Prostate gland (tissue), 2 donors: ENCODE measurements at places on chromosomes 1 and 21. TPM values are rescaled to one million over a fixed set of nuclear protein-coding genes. Genes with fewer than 3 reads are reported as not detected.

GRCh38 chr1:2279210-2279639 is 51.1 kb downstream of the SKI start:
- H3K36me3 ChIP-seq: no peaks in the 10 kb centered on the region
- no peak overlapping the region for H3K27ac ChIP-seq
- DNase-seq: no peak
- peaks cover 23% of the 10 kb centered on the region for H3K4me1 ChIP-seq

DNA sequence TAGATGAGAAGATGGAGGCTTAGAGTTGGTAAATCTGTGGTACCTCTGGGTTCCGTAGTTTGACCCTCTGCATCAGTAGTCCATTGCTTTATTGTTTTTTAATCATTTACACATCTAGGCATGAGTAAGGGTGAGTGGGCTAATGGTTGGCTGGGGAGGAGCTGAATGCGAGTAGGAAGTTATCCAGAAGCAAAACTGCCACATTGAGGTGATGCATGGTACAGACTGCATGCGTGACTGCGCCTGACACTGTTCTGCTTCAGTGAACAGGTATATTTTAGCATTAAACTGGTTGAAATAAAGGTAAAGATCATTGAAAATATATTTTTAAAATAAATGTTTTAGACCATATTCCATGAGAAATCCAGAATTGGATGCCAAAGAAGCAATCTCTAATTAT is 4.4 kb downstream of the DNAJC16 start:
- no peaks in the 10 kb centered on the region for H3K4me1 ChIP-seq
- H3K27ac ChIP-seq: no peak overlapping the region
- H3K27me3 ChIP-seq: no peaks in the 10 kb centered on the region
- no peak overlapping the region for H3K4me3 ChIP-seq
- DNase-seq: no peak

GRCh38 chr1:226083302-226084101 is 21.0 kb downstream of the H3-3A start:
- peak overlapping the region; percentile 64 for H3K4me3 ChIP-seq
- no peaks in the 10 kb centered on the region for H3K27me3 ChIP-seq
- H3K36me3 ChIP-seq: no peaks in the 10 kb centered on the region
- peak overlapping the region; percentile 79 for H3K27ac ChIP-seq
- DNase-seq: peak; percentile 91

DNA sequence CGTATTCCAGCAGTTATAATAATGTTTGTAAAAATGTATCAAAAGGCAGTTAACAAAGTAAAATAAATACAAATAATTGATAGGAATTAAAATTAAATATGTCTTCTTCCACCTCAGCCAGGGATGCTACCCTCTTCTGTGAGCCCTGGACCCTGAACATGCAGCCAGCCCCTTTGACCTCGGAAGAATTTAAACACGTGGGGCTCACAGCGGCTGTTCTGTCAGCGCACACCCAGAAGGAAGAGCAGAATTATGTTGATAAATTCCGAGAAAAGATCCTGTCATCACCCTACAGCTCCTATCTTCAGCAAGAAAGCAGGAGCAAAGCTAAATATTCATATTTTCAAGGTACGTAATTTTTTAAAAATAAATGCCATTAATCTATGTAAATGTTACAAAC is 26.5 kb downstream of the UTS2 start:
- H3K4me1 ChIP-seq: no peaks in the 10 kb centered on the region
- no peaks in the 10 kb centered on the region for H3K27me3 ChIP-seq
- H3K36me3 ChIP-seq: no peaks in the 10 kb centered on the region
- no peak for DNase-seq
- H3K27ac ChIP-seq: no peak overlapping the region
- no peak overlapping the region for H3K4me3 ChIP-seq

DNA sequence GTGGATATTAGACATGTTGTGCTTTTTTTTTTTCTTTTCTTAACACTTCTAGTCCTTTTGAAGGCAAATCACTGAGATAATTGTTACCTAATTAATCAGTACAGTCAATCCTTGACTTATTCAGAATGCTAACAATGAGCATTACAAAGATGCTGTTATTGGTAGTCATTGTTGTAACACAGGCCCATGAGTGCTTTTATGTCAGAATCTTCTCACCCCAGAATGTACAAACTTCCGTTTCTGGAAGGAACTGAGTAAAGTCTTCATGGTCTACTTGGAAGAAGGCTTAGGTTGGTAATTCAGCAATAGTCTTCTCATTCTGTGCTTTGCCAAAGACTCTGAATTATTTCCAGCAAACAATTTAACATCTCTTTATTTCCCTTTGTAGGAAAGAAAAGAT is 3.1 kb downstream of the KCNK1 start:
- no peaks in the 10 kb centered on the region for H3K4me1 ChIP-seq
- DNase-seq: no peak
- H3K27ac ChIP-seq: no peak overlapping the region
- no peaks in the 10 kb centered on the region for H3K27me3 ChIP-seq

GRCh38 chr1:25197235-25197975 is 34.9 kb downstream of the SYF2 start:
- H3K4me3 ChIP-seq: no peak overlapping the region
- DNase-seq: no peak
- H3K27ac ChIP-seq: peak overlapping the region; percentile 81

DNA sequence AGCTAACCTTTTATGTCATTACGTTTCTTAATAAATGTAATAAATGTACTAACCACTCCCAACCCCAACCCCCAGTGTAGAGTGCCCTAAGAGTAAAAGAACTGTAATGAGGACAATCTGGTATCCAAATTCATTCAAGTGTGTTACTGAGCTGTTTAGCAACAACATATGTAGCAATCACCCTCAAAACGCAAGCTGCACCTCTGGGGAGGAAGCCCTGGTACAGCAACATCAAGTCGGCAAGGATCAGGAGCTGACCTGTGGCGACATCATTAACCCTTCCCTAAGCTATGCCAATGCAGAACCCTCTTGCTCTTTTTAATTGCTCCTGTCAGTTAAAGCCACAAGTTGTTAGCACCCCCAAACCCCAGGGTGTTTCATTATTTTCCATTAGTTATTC is 47.1 kb downstream of the STX6 start:
- H3K27ac ChIP-seq: no peak overlapping the region
- no peaks in the 10 kb centered on the region for H3K27me3 ChIP-seq
- H3K4me3 ChIP-seq: no peak overlapping the region
- DNase-seq: no peak

- no peak for DNase-seq
- H3K4me3 ChIP-seq: no peak overlapping the region
- H3K27me3 ChIP-seq: no peaks in the 10 kb centered on the region
Observed at GRCh38 chr21:32817208-32817607, 45.7 kb upstream of the PAXBP1 start.

- peak; percentile 91 for DNase-seq
- H3K27ac ChIP-seq: peak overlapping the region; percentile 4
- no peaks in the 10 kb centered on the region for H3K36me3 ChIP-seq
- no peaks in the 10 kb centered on the region for H3K27me3 ChIP-seq
Observed at GRCh38 chr1:205983925-205984725, 19.1 kb downstream of the RAB7B start.

GRCh38 chr1:26318338-26319064 is 743 bp downstream of the CD52 start:
- no peaks in the 10 kb centered on the region for H3K36me3 ChIP-seq
- H3K27ac ChIP-seq: no peak overlapping the region
- no peaks in the 10 kb centered on the region for H3K4me1 ChIP-seq

GRCh38 chr1:229340496-229340895 is 2.4 kb downstream of the CCSAP start:
- no peak overlapping the region for H3K27ac ChIP-seq
- no peaks in the 10 kb centered on the region for H3K36me3 ChIP-seq
- DNase-seq: no peak

- DNase-seq: no peak
- H3K36me3 ChIP-seq: no peaks in the 10 kb centered on the region
- H3K4me1 ChIP-seq: no peaks in the 10 kb centered on the region
- H3K27me3 ChIP-seq: no peaks in the 10 kb centered on the region
Observed at GRCh38 chr1:167578939-167579521, 25.5 kb upstream of the CREG1 start.

DNA sequence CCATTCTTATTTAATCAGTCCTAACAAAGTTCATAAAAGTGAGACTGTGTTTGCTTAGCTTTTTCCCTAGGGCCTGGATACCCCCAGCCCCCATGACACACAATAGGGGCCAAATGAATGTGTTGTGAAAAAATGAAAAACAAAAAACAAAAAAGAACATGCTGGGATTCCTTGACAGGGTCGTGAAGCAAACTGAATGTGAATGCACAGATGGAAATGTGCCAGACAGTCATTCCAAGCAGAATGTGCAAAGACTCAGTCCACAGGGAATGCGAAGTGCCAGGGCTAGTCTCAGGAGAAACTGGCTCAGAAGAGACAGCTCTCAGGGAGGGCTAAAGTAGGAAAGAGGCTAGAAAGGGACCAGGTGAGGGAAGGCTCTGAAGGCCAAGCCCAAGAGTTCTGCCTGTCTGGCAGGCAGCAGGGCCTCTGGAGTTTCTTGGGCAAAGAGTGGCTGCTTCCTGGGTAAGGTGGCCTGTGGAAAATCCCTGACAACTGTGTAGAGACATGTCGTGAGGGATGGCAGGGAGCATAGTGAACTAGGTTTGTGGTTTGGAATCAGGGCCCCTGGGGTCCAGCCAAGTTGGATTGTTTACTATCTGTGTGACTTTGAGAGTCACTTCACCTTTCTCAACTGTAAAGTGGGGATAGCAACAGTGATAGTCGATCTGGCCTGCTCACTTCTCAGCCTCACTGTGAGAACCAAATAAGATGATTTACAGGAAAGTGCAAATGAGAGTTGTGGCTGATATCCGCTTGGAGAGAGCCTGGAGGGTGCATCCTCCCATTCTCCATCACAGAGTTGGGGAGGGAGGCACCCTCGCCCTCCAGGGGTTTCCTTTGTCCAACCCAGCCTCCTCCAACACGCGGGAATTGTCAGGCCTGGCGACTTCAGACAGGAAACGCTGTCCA is 1.2 kb upstream of the ADAM15 start:
- peak overlapping the region; percentile 71 for H3K4me3 ChIP-seq
- no peaks in the 10 kb centered on the region for H3K27me3 ChIP-seq
- no peaks in the 10 kb centered on the region for H3K36me3 ChIP-seq
- DNase-seq: peak; percentile 69

DNA sequence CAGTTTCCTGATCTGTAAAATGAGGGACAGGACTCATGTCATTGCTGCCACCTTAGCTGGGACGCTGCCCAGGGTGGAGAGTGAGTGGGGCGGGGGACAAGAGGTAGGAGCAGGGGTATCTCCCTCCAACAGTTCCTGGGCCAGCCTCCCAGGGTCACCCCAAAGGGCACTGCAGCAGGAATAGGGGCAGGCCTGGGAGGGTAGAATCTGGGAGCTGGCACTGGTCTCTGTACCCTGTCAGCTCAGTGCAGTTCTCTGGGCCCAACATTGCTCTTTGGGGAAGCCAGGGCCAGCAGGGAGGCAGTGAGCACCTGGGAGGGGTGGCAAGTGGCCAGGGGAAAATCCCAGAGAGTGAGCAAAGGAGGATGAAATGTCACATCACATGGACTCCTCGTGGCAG is 55.8 kb downstream of the ELK4 start:
- no peak for DNase-seq
- H3K27me3 ChIP-seq: no peaks in the 10 kb centered on the region
- H3K4me3 ChIP-seq: no peak overlapping the region
- H3K27ac ChIP-seq: no peak overlapping the region
- no peaks in the 10 kb centered on the region for H3K4me1 ChIP-seq
- H3K36me3 ChIP-seq: no peaks in the 10 kb centered on the region

DNA sequence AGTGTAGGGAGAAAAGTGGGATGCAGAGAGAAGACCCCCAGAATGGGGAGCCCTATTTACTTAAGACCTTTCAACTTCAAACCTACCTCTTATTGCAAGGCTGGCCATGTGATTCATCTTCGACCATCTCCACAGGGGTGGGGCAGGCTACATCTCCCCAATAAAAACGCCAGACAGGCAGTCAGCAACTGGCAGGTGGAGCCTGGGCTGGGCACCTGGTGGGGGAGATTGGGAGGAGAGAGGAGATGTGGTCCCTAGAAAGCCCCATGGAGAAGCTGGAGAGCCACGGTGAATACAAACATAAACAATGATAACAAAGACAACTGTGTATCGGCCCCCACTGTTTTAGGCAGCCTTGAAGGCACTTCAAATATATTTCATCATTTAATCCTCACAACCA is 336.7 kb upstream of the PROX1 start:
- no peak overlapping the region for H3K27ac ChIP-seq
- no peaks in the 10 kb centered on the region for H3K4me1 ChIP-seq
- DNase-seq: no peak
- H3K36me3 ChIP-seq: no peaks in the 10 kb centered on the region
- H3K27me3 ChIP-seq: no peaks in the 10 kb centered on the region

DNA sequence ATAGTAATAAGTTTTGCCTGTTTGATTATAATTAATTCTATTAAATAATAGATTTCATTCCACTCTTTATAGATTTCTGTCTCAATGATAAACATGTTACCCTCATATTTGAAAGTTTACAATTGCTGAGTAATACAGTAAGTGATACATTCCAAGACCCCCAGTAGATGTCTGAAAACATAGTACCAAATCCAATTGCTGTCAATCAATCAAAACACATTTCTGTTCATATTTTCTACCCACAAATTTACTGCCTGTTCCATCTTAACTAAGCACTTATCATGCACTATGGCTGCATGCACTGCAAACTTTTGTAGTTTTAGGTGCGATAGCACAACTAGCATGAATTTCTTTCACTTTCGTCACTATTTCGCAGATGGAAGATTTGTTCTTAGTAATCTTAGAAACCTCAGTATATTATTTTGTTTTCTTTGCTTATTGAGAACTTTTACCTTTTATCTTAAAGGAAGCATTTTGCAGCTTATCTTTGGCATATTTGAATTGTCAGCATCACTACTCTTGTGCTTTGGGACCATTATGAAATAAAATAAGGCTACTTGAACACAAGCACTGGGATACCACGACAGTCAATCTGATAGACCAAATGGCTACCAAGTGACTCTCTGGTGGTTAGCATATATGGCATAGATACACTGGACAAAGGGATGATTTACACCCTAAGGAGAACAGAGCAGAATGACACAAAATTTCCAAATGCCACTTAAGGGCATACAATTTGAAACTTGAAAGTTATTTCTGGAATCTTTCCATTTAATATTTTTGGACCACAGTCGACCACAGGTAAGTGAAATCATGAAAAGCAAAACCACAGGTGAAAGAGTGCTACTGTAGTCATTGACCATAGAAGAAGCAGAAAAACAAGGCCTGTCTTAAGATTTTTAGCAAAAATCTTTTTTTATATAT is 67.6 kb downstream of the RGS13 start:
- no peak overlapping the region for H3K27ac ChIP-seq
- DNase-seq: no peak
- H3K4me3 ChIP-seq: no peak overlapping the region
- H3K27me3 ChIP-seq: no peaks in the 10 kb centered on the region
- no peaks in the 10 kb centered on the region for H3K4me1 ChIP-seq

GRCh38 chr21:36729310-36729970 is 30.5 kb downstream of the SIM2 start:
- no peak overlapping the region for H3K4me3 ChIP-seq
- H3K27ac ChIP-seq: no peak overlapping the region
- H3K36me3 ChIP-seq: no peaks in the 10 kb centered on the region
- no peak for DNase-seq

GRCh38 chr21:41302976-41303375 is 13.6 kb upstream of the FAM3B start:
- DNase-seq: no peak
- no peaks in the 10 kb centered on the region for H3K4me1 ChIP-seq
- no peak overlapping the region for H3K4me3 ChIP-seq

Gene UBE2U
- 1.8 TPM for total RNA-seq

Gene KCNQ4
- total RNA-seq: 3.1 TPM

Gene PPIH
- total RNA-seq: 39.4 TPM

Gene PALMD
- 17.8 TPM for total RNA-seq

Gene DLGAP3
- 0.14 TPM for total RNA-seq

Gene EXO5
- 9.7 TPM for total RNA-seq

Gene C1orf185
- total RNA-seq: not detected

Gene BEND5
- total RNA-seq: 4.9 TPM

Gene PCAT6
- 9.0 TPM for total RNA-seq

Gene APOBEC4
- not detected for total RNA-seq

Gene MSH4
- 0.05 TPM for total RNA-seq
